GDM1 (cell line): ENCODE measurements at places on chromosomes 7 and 10.

- DNase-seq: no peak
These were observed 52.6 kb downstream of the PTEN start for GRCh38 chr10:87915989-87916388.

- DNase-seq: no peak
These were observed 503.0 kb upstream of the FOXK1 start for GRCh38 chr7:4178916-4179687.

DNA sequence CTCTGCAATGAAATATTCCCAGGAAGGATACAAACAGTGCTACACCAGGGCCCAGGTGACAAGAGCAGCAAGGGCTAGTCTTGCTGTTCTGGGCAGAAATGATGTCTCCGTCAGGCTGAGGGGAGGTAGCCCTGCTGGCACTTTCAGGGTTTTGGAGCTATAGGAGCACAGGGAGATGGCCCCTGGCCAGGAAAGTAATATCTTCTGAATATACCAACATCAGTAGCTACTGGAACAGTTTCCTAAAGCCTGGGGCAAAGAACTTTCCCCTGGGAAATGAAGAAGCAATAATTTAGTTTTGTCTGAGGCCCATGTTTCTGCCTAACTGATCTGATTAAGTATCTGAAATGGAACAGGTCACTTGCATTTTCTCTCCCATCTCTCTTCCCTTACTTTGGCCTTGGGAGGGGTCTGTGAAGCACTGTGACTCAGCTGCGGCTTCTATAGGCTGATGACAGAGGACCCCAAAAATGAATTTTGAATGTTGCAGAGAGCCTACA, 489.1 kb upstream of the PODXL start:
- no peak for DNase-seq

DNA sequence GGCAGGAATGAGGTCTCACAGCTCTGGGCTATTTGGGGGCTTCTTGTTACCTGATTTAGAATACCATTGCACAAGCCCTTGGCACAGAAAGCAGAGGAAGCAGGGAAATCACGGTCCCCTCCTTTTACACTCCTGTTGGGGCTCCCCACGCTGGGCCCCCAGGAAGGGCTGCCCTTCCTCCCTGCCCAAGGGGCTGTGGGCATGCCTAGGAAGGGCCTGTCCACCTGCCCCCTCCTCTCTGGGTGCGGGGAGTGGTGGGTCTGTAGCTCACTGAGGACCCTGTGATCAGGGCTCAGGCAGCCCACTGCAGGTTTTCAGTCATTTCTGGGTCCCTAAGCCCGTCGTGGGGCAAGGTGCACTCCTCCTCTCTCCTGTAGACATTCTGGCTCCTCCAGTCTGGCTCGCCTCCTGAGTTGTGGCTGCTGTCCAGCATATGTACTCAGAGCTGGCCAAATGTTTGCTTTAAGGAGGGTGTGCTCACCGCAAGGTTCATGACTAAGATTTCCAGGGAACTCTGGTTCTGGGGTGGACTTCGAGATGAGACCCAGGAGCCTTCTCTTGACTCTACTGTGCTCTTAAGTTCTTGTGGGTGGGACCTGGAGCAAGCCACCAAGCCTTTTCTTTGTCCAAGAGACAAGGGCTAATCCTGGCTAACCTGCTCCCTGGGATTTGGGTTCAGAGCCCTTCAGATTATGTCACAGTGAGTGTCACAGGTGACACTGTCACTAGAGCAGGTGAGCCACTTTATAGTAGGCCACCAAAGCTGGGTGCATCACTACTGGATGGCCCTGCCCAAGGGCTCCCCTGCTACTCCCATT, 56.0 kb downstream of the TACR2 start:
- DNase-seq: no peak

GRCh38 chr7:79912213-79912633, 222.4 kb upstream of the GNAI1 start:
- DNase-seq: no peak
